ENCODE measurements at places on chromosomes 5 and 9.

GRCh38 chr5:154228696-154229095 lies 38.2 kb downstream of the GALNT10 start:
- DNase-seq, result no peak

DNA sequence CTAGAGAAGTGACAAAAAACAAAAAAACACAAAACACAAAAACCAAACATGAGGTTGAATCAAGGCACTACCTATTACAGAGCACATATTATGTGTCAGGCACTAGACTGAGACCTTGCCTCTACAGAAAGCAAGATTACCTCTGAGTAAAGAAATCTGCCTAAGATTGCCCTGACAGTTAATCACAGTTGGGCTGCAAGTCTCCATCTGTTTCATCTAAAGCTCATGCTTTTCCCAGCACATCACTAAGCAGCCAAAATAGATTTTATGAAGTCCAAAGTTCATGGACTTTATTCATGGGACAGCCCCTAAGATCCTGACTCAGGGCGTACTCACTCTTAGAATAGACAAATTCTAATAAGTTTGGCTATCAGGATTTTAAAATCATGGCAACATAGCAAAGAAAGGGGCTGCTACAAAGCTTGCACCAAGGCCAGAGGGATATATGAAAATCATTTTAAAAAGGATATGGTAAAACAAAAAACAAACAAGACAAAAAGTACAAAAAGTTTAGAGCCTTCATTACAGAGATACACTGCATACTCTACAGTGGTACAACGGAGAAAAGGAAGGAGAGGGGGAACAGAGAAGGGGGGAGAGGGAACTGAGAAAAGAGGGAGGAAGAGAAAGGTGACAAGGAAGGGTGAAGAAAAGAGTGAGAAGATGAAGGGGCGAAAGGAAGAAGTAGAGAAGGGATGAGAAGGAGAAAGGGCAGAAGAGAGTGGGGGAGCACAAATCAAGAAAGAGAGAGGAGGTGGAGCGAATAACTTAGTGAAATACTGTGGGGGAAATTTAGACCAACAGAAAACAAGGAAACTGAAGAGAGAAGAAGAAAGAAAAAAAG lies 58.2 kb downstream of the RICTOR start:
- no peak for DNase-seq

GRCh38 chr5:81657386-81657785 lies 93.5 kb downstream of the SSBP2 start:
- no peak for DNase-seq

DNA sequence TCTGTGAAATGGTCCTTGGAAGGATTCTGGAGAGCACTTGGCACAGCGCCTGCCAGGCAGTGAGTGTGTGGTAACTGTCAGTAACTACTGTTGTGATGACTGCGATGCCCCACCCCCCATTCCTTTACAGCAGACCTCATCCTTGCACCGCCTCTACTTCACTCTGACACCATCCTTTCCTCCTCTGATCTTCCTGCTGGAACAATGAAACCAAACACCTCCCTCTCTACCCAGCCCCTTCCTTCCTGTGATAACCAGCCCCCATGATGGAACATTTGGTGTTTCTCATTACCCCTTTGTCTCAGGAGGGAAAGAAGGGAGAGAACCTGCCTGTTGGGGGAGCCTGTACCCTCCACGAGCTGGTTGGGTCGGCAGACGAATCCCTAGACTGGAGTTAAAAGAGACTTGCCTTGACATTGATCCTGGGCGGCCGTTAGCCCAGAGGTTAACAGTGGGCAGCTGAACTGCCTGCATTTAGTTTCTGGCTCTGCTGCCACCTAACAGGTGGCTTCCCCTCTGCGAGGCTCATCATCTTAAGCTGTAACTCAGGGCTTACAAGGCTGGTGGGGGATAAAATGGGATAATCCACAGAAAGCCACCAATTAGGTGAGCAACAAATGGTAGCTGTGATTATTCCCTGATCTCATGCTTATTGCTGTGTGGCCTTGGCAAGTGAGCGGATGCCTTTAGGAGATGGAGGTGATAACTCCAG lies 34.2 kb upstream of the GRPEL2 start:
- DNase-seq, result no peak

GRCh38 chr9:90547896-90548295 lies 94.7 kb downstream of the DIRAS2 start:
- DNase-seq, result no peak

- DNase-seq, result no peak
These were observed 29.1 kb upstream of the MED27 start for GRCh38 chr9:132108728-132109127.

- no peak for DNase-seq
These were observed 73.7 kb downstream of the ARHGEF37 start for GRCh38 chr5:149654883-149655505.

DNA sequence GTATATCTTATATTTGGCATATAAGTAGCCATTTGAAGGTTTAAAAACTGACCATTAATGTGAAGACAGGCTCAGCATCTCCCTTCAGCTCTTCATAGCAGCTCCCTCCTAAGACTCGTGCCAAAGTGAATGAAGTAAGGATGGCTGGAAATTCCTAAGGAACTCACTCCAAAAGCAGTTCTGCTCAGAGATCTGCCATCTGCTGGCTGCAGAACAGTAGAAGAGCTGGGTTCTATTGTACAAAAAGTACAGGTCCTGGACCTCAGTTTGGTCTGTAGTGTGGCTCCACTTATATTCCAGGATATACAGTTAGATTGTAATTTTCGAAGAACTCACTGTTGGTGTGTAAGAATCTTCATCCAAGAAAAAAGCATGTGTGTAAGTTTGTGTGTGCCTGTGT lies 104.9 kb upstream of the RUSC2 start:
- no peak for DNase-seq

DNA sequence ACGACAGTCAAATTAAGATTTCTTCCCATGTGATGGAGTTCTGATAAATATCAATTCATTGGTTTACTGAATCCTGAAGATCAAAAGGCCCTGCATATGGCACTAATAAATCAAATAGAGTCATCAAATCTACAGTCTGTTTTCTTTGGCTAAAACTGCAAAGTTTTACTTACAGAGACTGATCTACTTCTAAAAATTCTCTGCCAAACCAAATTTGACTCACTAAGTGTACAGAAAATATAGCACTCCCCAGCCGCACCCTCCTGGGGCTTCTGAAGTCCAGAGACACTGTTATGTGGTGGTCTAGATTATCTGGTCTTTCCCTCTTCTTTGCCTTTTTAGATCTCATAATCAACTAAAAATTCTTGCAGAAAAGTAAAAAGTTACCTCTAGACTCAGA lies 237.7 kb downstream of the MLLT3 start:
- no peak for DNase-seq

DNA sequence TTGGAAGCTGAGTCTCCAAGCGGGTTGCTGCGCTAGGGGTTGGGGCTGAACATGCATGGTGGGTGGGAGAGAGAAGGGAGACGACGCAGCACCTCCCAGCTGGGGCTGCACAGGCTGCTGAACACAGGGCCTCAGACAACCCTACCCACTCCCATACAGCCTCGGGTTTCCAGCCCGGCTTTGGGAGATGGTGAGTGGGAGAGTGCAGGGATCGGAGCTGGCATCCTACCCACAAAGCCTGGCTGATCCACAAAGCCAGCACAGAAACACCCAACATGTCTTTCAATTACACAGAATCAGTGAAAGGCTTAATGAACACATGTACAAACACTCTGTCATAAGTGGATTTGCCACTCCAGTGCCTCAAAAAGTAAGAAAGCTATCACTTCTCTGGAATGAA lies 64.8 kb downstream of the NSG2 start:
- DNase-seq, result no peak
